ENCODE measurements at places on chromosomes 11 and 22. TPM values are rescaled to one million over a fixed set of nuclear protein-coding genes. Genes with fewer than 3 reads are reported as not detected.

Gene OR52B6
- not detected for polyA plus RNA-seq

GRCh38 chr11:68383976-68384501, 71.6 kb downstream of the LRP5 start:
- peak; percentile 67 for DNase-seq

Gene CDKN1C
- polyA plus RNA-seq = 201 TPM

- peak; percentile 4 for DNase-seq
Measured at GRCh38 chr11:25838918-25839625, 492.9 kb upstream of the ANO3 start.

- no peak for DNase-seq
Measured at GRCh38 chr11:100177651-100178050, 509.4 kb upstream of the ARHGAP42 start.

DNA sequence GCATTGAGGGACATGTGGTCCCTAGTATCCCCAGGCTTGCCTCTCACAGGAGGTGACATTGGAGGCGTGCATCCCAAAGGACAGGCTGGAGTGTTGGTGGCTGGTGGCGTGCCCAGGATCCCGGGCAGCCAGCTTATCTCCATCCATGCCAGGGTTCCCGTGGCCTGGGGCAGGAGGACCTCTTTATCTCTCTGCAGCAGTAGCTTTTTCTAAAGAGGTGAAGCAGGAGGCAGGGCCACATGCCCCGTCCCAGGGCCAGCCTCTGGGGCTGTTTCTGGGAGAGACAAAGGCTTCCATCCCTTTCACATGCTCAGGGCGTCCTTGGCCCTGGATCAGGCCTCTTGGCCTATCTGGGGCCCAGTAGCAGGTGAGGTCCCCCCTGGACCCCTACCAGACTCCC, 19.7 kb downstream of the PARVG start:
- DNase-seq = no peak

Gene OR56A1
- not detected for polyA plus RNA-seq

DNA sequence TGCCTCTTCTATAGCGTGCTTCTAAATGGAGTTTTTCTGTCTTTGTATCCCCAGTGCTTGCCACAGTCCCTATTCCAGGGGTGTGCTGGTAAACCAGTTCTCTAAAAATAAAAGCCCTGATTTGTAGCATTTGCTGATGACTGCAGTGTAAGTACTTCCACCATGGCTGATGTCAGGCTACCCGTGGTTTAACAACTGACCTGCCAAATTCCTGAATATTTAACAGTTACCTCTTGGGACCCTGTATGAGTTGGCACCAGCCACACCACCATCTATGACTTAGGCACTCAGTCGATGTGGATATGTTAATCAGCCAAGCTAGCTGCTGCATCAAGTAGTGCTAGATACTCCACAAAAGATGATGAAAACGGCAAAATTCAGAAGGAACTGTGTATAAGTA, 94.0 kb upstream of the MTNR1B start:
- no peak for DNase-seq

GRCh38 chr11:45097721-45098493, 48.5 kb upstream of the PRDM11 start:
- DNase-seq = peak; percentile 84

DNA sequence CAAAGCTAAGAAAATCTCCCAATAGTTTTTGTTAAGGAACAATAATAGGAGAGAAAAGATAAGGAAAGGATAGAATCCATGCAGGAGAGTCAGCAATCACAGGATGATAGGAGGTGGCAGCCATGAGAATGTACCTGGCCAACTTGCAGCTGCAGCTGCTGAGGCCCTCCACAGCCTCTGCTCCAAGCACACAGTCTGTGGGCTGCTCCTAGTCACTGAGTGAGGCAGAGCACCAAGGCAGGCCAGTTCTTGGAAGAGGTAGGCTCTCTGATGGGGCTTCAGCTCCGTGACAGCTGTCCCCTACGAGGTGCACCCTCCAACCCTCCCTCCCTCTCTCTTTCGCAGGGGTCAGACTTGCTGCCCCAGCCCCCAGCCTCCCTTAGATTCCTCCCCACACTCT, 5.5 kb upstream of the KCNJ1 start:
- DNase-seq = no peak

DNA sequence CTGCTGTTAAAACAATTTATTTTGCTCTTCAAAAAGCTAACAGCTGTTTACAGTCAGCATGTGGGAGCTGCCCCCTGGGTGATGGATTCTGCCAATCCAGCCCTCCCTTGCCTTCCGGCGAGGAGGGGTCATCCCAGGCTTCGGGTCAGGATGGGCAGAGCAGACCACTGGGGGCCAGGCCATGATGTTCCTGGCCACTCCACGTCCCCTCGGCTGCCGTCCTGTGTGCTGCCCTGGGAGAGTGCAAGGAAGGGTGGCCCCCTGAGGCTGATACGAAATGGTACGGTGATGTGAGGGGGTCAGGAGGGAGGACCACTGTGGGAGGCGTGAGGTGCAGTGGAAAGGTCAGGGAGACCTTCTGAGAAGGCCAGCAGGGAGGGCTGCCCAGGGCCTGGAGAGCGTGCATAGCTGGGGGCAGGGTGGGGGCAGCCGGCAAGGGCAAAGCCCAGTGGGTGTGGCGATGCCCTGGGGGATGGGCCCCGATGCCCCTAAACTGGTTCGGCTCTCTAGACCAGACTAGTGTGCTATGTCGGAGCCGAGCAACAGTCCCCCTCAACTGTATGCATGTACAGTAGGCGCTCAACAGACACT, 41.3 kb downstream of the RTN4R start:
- no peak for DNase-seq

Gene TREH
- polyA plus RNA-seq = 0.22 TPM

DNA sequence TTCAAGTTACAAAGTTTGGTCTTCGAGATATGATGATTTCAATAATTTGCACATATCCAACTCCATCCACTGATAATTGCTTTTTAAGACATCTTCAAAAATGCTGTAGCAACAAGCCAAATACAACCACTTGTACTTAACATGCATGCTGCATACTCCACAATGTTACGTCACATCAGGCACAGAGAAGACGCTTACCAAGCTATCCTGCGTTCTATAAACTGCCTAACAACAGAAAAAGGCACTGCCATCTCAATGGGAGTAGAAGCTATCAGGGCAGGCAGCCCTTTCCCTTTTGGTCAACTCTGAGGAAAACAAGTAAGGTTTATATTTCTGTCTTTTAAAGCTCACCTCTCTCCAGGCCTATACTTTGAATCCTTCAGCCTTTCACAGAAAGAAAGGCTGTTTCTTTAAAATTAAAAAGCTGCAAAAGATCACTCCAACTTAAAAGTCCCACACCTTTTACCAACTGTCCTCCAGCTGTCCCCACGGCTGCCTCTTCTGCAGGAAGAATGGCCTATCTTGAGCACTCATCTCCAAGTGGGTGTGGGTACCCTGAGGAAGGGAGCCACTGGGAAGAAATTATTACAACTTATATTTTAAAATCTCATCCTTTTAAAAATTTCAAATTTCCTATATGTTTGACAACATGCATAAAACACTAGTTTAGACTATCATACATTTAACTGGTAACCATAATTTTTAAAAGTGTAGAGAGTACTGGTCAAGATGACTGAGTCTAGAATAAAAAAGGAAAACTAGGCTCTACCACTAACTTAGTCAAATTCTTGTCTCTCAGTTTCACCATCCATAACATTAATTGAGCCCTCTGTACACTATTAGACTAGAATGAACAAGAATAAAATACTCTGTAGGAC, 14.5 kb downstream of the PHF21A start:
- DNase-seq = peak; percentile 30

GRCh38 chr22:47221840-47222615, 459.6 kb downstream of the TBC1D22A start:
- DNase-seq = no peak

Gene MRGPRE
- not detected for polyA plus RNA-seq

Gene APOL4
- polyA plus RNA-seq = 22.7 TPM

DNA sequence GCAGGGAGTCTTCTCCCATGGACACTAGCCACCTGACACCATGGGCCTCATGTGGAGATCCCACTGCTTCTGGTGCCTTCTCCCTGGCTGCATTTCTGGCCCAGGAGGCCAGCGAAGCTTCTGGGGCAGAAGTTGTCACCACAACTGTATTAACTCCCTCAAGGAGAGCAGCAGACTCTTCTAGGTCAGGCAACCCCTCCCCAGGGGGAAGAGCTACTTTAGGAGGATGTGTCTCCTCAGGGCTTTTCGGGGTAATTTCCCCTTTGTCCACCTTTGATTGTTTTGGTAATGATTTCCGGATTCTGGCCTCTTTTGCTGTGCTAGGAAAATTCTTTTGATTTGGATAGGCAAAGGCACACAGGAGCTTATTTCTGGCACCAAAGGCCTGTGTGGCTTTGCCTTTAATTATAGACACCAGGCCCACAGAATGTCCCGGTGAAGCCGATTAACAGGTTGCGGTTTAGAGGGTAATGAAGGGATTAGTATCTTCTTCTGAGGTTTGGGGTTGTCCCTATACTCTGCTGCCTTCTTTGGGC, 8.9 kb upstream of the UCP2 start:
- no peak for DNase-seq

- DNase-seq = no peak
Measured at GRCh38 chr11:129163714-129164164, 28.4 kb downstream of the ARHGAP32 start.

Gene ATM
- polyA plus RNA-seq = 31.9 TPM

GRCh38 chr11:13053255-13053917, 44.3 kb downstream of the RASSF10 start:
- no peak for DNase-seq

GRCh38 chr11:132220474-132220873, 850.1 kb downstream of the NTM start:
- peak; percentile 80 for DNase-seq

Gene ADSL
- polyA plus RNA-seq = 195 TPM

Gene C2CD2L
- polyA plus RNA-seq = 7.0 TPM

- no peak for DNase-seq
Measured at GRCh38 chr11:45320371-45320770, 34.2 kb upstream of the SYT13 start.

All from muscle of leg (tissue), 16 donors.